ENCODE measurements at places on chromosomes 13 and 19. TPM values are rescaled to one million over a fixed set of nuclear protein-coding genes. Genes with fewer than 3 reads are reported as not detected.

GRCh38 chr19:45094137-45094536, 1.2 kb downstream of the PPP1R37 start:
- DNase-seq, result no peak

- DNase-seq, result peak; percentile 38
Measured at GRCh38 chr13:99686157-99686572, 184.9 kb downstream of the TM9SF2 start.

GRCh38 chr19:4768934-4769777, 22.4 kb upstream of the FEM1A start:
- peak; percentile 81 for DNase-seq

DNA sequence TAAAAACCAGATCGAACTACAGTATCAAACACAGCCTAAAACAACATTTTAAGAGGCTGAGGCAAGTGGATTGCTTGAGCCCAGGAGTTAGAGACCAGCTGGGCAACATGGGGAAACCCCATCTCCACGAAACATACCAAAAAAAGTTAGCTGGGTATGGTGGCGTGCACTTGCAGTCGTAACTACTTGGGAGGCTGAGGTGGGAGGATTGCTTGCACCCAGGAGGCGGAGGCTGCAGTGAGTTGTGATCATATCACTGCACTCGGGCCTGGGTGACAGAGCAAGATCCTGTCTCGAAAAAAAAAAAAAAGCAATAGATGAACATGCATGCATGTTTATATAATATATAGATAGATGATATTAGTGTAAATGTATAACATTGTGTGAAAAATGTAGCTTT, 5.2 kb upstream of the MRPS31 start:
- DNase-seq, result no peak

- no peak for DNase-seq
Measured at GRCh38 chr13:20263393-20264044, 31.4 kb upstream of the GJB6 start.

DNA sequence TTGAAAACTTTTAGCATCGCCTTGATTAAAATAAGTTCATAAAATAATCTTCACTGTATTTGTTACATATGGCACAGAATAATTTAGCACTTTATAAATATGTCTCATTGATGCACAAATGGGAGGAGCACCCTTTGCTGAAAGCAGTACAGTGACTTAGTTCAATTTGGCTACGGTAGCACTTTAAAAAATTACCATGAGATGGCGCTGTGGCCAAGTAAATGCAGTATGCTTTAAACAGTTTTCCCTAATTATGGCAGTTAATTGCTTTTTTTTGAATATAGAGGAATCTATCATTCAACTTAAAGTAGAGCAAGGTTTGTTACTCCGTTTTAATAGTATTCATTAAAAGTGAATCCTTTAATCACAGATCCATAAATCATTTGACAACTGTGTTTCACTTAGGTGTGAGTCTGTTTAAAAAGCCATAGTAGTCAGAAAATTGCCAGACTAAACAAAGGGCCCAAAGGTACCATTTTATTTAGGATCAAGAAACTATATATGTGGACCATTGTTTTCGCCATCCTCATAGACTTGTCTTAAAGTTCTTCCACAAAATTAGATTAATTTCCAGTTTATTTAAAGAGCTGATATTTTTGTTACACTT, 34.7 kb upstream of the ESD start:
- DNase-seq, result no peak

DNA sequence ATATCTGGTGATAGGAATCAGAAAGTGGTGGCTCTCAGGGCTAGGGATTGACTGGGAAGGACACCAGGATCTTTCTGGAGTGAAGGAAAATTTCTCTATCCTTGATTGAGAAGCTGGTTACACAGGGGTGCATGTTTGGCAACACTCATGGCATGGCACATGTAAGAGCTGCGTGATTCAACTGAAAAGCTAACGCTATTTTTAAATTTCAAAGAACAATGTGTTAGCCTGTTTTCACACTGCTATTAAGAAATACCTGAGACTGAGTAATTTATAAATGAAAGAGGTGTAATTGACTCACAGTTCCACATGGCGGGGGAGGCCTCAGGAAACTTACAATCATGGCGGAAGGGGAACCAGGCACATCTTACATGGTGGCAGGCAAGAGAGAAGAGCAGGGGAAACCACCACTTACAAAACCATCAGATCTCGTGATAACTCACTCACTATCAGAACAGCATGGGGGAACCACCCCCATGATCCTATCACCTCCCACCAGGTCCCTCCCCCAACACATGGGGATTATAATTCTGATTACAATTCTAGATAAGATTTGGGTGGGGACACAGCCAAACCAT, 7.4 kb downstream of the SIGLEC8 start:
- DNase-seq, result no peak

- no peak for DNase-seq
Measured at GRCh38 chr13:108560093-108560492, 69.3 kb upstream of the MYO16 start.

DNA sequence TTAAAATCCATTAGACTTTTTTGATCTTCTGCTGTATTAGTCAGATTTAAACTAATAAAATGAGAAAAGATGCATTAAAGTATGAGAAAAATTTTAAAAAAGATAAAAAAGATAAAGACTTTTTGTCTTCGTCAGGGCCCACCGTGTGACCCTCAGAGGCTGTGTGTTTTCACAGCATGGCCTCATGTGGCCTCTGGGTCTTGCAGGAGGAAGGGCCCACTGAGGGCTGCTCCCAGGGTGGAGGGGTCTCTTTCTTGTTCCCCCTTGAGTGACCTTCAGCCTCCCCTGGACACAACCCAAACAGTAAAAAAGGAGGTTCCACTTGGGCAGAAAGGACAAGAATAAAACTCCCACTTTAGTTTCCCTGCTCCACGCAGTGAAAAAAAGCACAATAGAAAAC, 57.1 kb upstream of the RANBP3 start:
- no peak for DNase-seq

DNA sequence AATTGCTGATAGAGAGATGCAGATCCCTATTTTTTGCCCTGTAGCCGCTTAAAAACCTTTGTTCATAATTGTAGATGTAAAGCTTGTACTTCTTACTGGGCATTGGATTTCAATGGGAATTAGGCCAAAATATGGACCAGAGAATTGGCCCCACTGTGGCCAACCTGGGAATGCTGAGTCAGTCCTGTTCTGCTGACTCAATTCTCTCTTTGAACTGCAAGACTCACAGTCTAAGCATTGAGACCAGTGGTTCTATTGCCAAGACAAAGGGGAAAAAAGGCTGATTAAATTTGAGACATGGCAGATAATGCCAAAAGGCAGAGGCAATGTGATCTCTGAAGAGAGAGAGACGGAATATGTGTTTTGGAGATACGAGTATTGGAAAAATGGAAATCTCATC, 72.5 kb upstream of the UBL3 start:
- no peak for DNase-seq

DNA sequence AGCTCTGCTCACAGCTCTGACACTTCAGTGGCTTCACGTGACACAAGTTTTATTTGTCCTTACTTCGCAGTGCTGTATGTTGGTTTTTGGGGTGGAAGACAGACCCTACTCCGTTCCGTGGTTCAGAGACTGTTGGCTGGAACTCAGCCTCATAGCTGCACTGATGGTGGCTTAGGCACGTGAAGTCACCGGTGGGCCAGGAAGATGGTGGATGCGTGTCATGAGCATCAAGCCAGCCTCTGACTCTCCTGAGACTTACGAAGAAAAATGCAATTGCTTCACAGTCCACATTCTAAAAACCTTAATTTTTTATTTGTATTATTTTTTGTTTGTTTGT, 161.4 kb upstream of the SOX1 start:
- DNase-seq, result no peak

- DNase-seq, result no peak
Measured at GRCh38 chr19:38425222-38425809, 703 bp downstream of the RASGRP4 start.

DNA sequence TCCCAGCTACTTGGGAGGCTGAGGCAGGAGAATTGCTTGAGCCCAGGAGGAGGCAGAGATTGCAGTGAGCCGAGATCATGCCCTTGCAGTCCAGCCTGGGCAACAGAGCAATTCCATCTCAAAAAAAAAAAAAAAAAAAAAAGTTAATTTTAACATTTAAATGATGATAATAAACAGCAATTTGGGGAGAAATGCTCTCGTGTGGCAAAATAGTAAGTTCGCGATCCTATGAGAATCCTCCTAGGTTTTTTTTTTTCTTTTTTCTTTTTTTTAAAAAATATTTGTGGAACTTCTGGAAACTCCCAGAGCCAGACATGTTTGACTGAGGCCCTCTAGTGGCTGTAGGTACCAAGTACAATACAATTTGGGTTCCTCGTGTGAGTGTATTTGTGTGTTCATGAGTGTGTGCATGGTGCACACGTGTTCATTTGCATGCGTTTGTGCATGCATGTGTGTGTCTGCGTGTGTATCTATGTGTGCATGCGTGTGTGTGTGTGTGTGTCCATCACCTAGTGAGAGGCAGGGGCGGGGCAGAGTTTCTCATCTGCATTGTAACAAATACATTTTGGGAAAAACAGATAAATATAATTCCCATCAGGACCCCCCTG, 31.2 kb downstream of the TMPRSS9 start:
- DNase-seq, result no peak

DNA sequence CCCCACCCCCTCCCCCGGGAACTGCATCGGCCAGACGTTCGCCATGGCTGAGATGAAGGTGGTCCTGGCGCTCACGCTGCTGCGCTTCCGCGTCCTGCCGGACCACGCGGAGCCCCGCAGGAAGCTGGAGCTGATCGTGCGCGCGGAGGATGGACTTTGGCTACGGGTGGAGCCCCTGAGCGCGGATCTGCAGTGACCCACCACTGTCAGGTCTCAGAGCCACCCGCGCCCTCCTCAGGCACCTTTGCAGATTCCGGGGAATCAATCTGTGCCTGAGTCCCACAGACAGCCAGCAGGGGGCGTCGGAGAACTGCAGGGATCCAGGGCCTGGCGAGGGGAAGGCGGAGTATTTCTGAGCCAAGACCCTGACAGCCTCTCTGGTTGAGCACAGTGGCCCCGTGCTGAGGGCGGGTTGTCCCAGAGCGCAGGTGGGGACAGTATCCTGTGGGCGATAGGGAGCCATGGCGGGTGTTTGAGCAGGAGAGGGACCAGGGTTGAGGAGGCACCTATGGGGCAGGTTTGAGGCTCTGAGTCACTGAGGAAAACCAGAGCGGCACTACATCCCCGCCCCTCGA, 30.4 kb upstream of the CYP4F8 start:
- DNase-seq, result peak; percentile 80

DNA sequence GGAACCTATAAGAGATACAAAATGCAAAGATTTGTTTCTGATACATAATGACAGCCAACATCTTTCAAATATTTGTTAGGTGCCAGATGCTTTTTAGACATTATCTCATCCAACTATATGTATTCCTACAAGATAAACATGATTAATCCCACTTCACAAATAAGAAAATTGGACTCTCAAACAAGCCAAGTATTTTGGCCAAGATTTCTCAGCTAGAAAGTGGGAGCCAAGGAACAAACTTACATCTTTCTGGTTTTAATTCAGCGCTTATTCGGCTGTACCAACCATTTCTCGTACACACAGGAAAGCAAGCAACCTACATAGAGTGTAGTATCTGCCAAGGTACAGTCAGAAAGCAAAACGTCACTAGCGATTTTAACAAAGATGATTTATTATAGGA, 85.7 kb upstream of the SERP2 start:
- no peak for DNase-seq

GRCh38 chr13:60111691-60112090, 52.0 kb downstream of the DIAPH3 start:
- no peak for DNase-seq

Gene RFPL4A
- not detected for total RNA-seq

Gene GNG7
- 45.9 TPM for total RNA-seq

Gene ANGPTL8
- 20.3 TPM for total RNA-seq

Gene FAM83E
- total RNA-seq, result 0.32 TPM

Gene PRTN3
- not detected for total RNA-seq

Gene ZNF816
- total RNA-seq, result 5.1 TPM
